Kidney (tissue), 22 donors: ENCODE measurements at places on chromosomes 5 and 9. TPM values are rescaled to one million over a fixed set of nuclear protein-coding genes. Genes with fewer than 3 reads are reported as not detected.

C9orf50 gene
- 1.1 TPM for total RNA-seq

- no peak for DNase-seq
Measured at GRCh38 chr5:38338455-38338854, 80.1 kb downstream of the EGFLAM start.

DNA sequence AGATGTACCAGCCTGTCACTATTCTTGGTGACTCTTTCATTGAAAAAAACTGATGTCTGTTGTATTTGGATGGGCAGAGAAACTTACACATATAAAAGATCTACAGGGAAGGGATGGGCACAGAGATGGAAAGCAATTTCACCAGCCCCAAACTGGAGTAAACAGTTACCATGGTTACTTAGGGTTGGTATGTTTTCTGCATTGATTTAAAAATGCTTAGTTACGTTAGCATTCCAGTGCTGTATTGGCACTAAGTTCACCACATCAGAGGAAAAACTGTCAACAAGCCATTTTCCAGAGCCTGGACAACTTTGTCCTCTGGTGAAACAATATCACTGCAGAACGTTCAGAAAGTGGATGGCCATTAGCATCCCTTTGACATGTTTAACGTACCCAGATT is 28.0 kb downstream of the MARCHF3 start:
- no peak for DNase-seq

- no peak for DNase-seq
Measured at GRCh38 chr5:143886651-143887638, 75.0 kb downstream of the HMHB1 start.

DNA sequence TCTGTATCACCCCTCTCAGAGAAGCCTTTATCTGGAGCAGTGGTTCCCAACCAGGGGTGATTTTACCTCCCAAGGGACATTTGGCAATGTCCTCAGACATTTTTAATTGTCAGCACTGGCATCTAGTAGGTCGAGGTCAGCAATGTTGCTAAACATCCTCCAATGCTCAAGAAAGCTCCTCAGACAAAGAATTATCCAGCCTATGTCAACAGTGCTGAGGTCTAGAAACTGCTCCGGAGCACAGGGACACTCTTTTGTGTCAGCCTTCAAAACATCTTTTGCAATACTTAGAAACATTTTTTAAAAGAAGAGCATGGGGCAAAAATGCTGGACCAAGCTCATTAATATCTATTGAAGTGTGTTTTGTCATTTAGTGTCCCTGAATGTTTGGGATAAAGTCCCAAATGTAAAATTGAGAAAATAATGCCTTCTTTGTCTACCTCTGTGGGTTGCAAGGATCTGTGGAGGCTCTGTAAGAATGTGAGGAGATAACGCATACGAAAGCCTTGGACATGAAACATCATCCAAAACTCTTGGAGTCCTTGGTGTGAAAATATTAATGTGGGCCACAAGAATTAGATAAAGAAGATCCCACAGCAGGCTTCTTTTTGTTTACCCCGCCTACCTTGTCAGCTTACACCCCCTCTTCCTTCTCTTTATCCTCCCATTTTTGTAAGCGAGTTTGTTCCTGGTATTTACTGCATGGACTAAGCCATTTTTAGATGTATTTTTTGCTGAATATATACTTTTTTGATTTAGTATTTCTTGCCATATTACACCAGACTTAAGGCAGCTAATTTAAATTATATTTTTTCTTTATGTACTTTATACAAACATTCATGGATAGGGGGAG is 193.5 kb downstream of the CD180 start:
- DNase-seq, result no peak

GRCh38 chr5:103037673-103038455 is 82.1 kb downstream of the GIN1 start:
- no peak for DNase-seq

DNA sequence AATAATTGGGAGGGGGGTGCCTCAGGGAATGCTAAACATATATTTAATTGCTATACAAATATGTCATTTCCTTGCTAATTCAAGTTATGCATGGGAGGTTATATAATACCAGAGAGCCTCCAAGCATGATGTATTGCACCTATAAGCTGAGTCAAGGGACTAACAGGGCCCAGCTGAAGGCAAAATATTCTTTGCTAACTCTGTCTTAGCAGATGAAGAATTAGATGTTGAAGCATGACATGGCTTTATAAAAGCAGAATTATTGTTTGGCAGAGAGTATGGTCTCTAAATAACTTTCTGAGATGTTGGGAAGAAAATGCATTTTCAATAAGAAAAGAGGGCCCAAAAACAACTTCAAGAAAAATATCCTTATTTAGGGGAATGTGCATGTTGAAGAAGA is 60.4 kb downstream of the SGCD start:
- DNase-seq, result no peak

- DNase-seq, result no peak
Measured at GRCh38 chr9:68975365-68976043, 38.4 kb downstream of the PRKACG start.
